ENCODE measurements at places on chromosomes 11 and 22. TPM values are rescaled to one million over a fixed set of nuclear protein-coding genes. Genes with fewer than 3 reads are reported as not detected.

SYT8 gene
- total RNA-seq, result not detected

DUSP8 gene
- total RNA-seq, result 123 TPM

NLRP6 gene
- 26.2 TPM for total RNA-seq

VSTM5 gene
- not detected for total RNA-seq

KRTAP5-6 gene
- total RNA-seq, result not detected

NLRP14 gene
- total RNA-seq, result not detected

SCGB1A1 gene
- not detected for total RNA-seq

- DNase-seq, result no peak
Observed at GRCh38 chr11:4211991-4212390, 117.4 kb downstream of the RRM1 start.

DNA sequence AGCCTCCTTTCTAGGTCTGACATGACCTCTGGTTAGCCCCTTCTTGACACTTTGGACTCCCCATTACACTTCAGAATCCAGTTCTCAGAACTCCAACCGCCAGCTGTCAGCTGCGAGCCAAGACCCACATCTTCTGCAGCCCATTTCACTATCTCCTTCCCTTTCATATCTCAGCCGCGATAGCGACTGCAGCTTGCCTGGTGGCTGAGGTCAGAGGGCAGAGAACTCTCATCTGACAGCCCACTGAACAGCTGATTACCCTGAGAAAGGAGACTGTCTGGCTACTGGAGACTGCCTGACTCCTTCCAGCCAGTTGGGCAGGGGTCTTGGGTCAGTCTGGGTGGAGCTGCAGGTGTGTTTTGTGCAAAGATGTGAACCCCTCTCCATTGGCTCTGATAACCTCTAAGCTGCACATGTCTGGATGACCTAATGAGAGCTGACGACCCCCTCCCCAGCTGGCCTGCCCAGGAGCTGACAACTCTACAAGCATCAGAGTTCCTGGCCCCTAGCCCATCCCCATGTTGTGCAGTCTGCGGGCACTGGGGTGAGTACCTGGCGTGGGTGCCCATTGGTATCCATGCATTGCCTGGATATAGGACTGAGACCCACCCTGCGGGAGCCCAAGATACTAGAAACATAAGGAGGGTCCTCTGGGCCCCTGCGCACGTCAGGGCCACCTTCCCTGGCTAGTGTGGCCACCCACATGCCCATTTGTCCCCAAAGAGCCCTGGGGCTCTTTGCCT, 1.1 kb downstream of the CHRM1 start:
- no peak for DNase-seq

GRCh38 chr11:115959081-115959486, 454.9 kb upstream of the CADM1 start:
- DNase-seq, result no peak

- no peak for DNase-seq
Observed at GRCh38 chr11:115657586-115657985, 153.4 kb upstream of the CADM1 start.
